ENCODE measurements at places on chromosomes 4 and X. TPM values are rescaled to one million over a fixed set of nuclear protein-coding genes. Genes with fewer than 3 reads are reported as not detected.

APOOL gene
- 15.0 TPM for total RNA-seq

ZDHHC15 gene
- 4.6 TPM for total RNA-seq

ADH1C gene
- 15.8 TPM for total RNA-seq

CHST7 gene
- total RNA-seq: 9.0 TPM

PDGFRA gene
- 42.3 TPM for total RNA-seq

MAGEA1 gene
- not detected for total RNA-seq

STAP1 gene
- not detected for total RNA-seq

MAOB gene
- 9.5 TPM for total RNA-seq

XG gene
- total RNA-seq: 0.68 TPM

CYBB gene
- total RNA-seq: 6.9 TPM

SLC2A9 gene
- 5.0 TPM for total RNA-seq

ZNF827 gene
- 30.1 TPM for total RNA-seq

F9 gene
- total RNA-seq: not detected

MAGEH1 gene
- total RNA-seq: 74.0 TPM

BEND2 gene
- not detected for total RNA-seq

SHROOM3 gene
- 59.6 TPM for total RNA-seq

LAGE3 gene
- 18.9 TPM for total RNA-seq

CLGN gene
- total RNA-seq: 0.11 TPM

NXF2B gene
- not detected for total RNA-seq

TLR10 gene
- total RNA-seq: 0.10 TPM

PNMA6F gene
- total RNA-seq: not detected

TRIM61 gene
- 5.0 TPM for total RNA-seq

NRK gene
- total RNA-seq: 0.67 TPM

GDPD2 gene
- not detected for total RNA-seq

ARHGAP36 gene
- total RNA-seq: not detected

GPR34 gene
- total RNA-seq: 8.9 TPM

PRSS12 gene
- total RNA-seq: 0.34 TPM

RAI2 gene
- total RNA-seq: 12.2 TPM

TMEM144 gene
- 25.0 TPM for total RNA-seq

TMPRSS11A gene
- not detected for total RNA-seq

NDUFC1 gene
- 92.4 TPM for total RNA-seq

C4orf36 gene
- total RNA-seq: 5.3 TPM

PCDH11X gene
- 1.6 TPM for total RNA-seq

TMEM47 gene
- 25.3 TPM for total RNA-seq

CD40LG gene
- total RNA-seq: not detected

ANXA3 gene
- 98.7 TPM for total RNA-seq

VSIG1 gene
- not detected for total RNA-seq

MAGEA10 gene
- not detected for total RNA-seq

SMIM31 gene
- not detected for total RNA-seq

PSMD10 gene
- total RNA-seq: 44.2 TPM

NIPAL1 gene
- 3.5 TPM for total RNA-seq

GLOD5 gene
- 3.3 TPM for total RNA-seq

CFAP47 gene
- 5.3 TPM for total RNA-seq

MAGEA2B gene
- total RNA-seq: not detected

DAPP1 gene
- total RNA-seq: 0.38 TPM

XAGE3 gene
- total RNA-seq: not detected

TLR2 gene
- 9.9 TPM for total RNA-seq

CDKL2 gene
- total RNA-seq: 14.1 TPM

RXFP1 gene
- 0.49 TPM for total RNA-seq

PCDH7 gene
- total RNA-seq: 48.4 TPM
